ENCODE measurements at places on chromosomes 2 and 18.

DNA sequence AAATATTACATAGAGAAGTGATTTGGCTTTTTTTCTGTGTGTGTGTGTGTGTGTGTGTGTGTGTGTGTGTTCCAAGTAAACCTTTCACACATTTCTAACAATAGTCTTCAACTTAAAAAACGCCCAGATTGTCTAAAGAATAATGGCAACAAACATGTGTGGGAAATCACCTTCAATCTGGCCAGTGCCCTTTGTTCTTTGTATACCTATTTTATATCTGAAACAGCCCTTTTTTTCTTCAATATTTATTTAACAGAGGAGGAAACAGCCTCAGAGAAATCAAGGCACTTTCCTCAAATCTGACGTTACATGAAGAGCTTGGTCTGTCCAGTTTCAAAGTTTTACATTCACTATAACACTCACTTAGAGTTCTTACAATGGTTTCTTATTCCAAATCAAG lies 25.3 kb downstream of the CCDC195 start:
- DNase-seq, result no peak

DNA sequence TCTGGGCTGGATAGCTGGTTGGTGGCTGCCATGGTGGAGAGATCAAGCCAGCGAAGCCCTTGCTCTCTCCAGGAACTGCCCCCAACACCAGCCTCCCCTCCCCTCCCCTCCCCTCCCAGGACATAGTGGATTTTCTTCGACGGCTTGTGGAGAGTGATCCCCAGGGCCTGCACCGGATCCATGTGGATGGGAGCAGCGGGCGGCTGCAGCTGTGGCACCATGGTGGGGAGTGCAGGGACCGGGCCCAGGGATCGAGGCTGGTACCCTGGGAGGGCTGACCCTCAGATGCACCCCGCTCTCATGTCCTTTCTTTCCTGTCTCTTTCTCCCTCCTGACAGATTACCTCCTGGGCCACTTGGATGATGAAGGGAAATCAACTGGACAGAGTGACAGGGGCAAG lies 7.0 kb downstream of the TTC31 start:
- DNase-seq, result no peak

DNA sequence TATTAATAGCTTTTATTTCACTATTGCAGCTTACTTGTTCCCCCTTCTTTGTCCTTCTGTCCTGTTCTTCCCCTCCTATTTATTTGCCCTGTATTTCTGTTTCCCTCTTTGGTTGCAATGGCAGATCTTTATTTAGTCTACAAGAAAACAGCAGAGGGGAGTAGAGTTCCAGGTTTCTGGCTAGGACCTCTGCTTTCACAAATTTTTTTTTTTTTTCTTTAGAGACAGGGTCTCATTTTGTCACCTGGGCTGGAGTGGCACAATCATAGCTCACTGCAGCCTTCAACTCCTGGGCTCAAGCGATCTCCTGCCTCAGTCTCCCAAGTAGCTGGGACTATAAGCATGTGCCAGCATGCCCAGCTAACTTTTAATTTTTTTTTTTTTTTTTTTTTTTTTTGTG lies 188.1 kb upstream of the SPRED2 start:
- DNase-seq, result no peak

DNA sequence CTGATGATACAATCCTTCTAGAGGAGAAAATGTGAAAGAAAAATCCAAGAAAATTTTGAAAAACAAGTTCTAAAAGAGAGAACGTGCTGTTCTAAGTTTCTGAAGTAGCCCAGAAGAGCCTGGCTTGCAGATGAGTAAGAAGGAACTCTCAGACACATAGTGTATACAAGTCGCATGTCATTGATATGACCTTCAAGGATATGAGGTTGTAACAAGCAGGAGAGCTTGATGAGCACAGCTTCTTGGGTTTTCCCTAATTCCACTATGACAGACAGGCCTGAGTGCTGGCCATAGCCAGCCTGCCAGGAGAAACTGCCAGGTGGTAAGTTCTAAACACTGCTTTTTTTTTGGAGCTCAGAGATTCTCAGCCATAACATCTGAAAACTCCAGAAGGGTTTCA lies 235.7 kb upstream of the SIX2 start:
- no peak for DNase-seq

DNA sequence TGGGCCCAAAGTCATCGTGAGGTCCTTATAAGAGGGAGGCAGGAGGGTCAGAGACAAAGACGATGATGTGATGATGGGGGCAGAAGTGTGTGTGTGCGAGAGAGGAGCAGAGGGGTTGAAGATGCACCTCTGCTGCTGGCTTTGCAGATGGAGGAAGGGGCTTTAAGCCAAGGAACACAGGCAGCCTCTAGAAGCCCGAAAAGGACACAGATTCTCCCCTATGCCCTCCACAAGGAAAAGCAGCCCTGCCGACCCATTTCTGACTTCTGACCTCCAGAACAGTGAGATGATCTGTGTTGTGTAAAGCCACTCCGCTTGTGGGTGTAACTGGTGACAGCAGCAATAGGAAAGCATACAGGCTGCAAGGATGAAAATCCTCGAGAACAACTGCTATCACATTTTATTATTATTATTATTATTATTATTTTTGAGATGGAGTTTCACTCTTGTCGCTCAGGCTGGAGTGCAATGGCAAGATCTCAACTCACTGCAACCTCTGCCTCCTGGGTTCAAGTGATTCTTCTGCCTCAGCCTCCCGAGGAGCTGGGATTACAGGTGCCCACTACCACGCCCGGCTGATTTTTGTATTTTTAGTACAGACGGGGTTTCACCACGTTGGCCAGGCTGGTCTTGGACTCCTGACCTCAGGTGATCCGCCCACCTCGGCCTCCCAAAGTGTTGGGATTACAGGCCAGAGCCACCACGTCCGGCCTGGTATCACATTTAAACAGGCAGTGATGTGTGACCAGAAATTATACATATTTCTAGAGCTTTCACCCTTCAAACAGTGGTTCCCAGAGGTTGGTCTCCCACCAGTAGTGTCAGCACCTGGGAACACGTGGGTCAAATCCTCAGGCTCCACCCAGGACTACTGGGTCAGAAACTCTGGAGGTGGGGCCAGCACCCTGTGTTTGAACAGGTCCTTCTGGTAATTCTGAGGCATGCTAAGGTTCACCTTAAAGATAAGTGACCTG lies 170.5 kb downstream of the TGIF1 start:
- no peak for DNase-seq

DNA sequence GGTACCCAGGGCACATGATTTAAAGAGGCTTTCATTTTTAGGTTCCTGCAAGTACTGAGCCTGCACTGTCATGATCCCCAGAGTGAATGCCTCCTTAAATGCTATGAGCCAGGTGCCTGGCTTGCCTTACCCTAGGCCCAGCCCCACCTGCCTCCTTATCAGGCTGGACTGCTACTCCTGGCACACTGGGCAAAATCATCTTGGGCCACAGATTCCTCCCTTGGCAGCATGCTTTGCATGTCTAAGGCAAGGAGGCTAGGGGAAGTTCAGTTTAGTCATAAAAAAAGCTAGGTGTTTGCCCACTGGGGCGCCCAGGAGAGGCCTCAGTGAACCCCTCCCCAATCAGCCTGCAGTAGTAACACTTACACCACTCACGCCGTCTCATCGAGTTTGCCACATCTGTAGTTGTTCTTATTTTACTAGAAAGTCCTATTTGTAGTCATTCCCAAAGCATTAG lies 45.1 kb downstream of the LBH start:
- no peak for DNase-seq

GRCh38 chr2:72126186-72127100 lies 21.2 kb downstream of the CYP26B1 start:
- DNase-seq, result no peak

DNA sequence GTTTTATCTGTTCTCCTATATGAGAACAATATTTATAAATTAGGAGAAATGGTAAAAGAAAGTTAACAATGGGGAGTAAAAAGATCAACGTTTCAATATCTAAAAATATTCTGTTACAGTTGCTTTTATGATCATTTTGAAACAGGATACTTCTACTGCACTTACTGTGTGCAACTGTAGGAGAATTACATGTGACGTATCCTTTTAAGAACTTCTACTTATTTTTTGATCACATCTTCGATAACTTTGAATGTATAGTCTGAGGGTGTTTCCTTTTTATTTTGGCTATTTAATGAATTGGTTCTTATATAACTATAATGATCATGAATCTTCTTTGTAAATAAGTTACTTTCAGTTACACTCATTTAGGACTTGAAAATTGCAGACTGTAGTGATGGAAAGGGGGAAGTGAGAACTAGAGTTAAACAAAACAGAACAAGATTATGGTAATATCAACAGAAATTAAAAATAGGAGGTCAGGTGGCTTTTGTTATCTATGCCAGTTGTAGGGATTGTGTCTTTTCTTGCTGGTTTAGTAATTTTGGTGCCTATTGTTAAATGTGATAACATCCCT lies 109.9 kb downstream of the MSTN start:
- no peak for DNase-seq

GRCh38 chr2:133296401-133296800 lies 271.9 kb downstream of the NCKAP5 start:
- no peak for DNase-seq

- no peak for DNase-seq
These were observed 7.4 kb upstream of the STAT4 start for GRCh38 chr2:191158193-191158592.

- no peak for DNase-seq
These were observed 25.7 kb upstream of the ACAA2 start for GRCh38 chr18:49839012-49839411.

GRCh38 chr2:11123856-11124759 lies 31.2 kb upstream of the SLC66A3 start:
- peak; percentile 94 for DNase-seq

DNA sequence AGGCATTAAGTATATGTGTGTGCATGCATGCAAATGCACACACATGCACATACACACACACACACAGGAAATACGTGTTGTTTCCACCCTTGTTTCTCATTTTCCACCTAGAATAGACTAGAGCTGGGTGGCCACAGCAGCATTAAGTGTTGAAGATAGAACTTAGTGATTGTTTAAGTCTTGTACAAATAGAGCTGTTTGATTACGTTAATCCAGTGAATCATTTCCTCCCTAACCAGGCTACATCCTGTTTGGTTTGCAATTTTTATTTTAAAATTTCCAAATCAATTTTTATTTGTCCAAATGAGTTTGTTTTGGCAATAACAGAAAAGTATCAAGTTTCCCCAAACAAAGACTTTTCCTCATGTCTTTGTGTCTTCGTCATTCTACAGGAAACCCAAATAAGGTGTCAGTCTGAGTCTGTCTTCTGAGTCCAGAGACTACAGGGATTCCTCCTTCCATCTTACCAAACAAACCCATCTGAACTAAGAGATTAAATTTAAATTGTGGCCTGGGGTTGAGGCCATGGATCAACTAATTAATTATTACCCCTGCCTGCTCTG lies 74.6 kb upstream of the GALNT5 start:
- DNase-seq, result no peak

DNA sequence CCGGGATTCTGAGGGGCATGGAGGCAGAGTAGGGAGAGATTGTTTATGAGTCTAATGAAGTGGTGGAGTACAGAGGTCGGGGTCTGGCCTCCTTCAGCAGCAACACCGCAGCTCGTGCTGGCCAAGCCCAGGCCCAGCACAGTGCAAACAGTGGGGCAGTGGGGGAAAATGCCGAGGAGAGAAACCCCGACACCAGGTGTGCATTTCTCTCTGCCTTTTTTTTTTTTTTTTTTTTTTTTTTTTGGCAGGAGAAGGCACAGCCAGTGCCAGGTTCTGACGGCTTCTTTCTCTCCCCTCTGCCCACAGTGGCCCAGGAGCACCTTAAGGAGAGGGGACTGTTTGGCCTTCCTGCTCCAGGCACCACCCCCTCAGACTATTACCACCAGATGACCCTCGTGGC lies 219.3 kb downstream of the GLI2 start:
- no peak for DNase-seq
